ENCODE measurements at places on chromosomes 3 and 15.
A peak's percentile ranks its signal among the peaks of the same experiment; 100 is the strongest.

- no peak for DNase-seq
Observed at GRCh38 chr3:64895991-64896895, 208.4 kb upstream of the ADAMTS9 start.

DNA sequence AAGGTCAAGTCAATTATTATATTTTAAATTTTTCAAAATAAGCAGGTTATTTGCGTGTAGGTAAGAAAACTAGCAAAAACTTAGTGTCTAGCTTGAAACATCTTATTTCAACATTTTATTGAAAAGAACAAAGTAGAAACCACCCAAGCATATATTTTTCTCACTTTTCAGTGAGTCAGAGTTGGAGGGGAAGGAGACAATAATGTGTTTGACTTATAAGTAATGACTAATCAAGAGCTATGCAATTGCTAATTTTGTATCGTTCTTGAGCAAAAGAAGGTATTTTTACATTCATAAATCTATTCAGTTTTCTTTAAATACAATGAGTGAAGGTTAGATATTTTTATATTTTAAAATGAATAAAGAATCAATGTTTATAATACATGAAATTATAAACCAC lies 54.4 kb upstream of the P2RY1 start:
- DNase-seq: no peak

DNA sequence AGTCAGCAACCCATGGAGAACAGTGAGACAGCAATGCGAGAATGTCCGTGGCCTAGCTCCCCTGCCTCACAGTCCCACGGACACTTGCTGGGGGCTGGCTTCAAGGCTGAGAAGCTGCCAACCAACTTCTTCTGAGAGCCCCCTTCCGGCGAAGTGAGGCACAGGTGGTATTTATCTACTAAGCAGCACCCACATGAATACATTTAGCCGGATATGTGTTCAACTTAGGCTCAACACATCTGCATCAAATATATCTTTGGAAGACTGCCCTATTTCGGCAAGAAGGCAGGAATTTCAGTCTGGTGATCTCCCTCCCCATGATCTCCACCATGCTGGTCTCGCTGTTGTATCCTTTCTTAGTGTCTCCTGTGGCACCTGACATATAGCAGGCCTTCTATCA lies 340.9 kb upstream of the NR2E3 start:
- no peak for DNase-seq

GRCh38 chr3:58117561-58118181 lies 93.1 kb downstream of the DNASE1L3 start:
- no peak for DNase-seq

DNA sequence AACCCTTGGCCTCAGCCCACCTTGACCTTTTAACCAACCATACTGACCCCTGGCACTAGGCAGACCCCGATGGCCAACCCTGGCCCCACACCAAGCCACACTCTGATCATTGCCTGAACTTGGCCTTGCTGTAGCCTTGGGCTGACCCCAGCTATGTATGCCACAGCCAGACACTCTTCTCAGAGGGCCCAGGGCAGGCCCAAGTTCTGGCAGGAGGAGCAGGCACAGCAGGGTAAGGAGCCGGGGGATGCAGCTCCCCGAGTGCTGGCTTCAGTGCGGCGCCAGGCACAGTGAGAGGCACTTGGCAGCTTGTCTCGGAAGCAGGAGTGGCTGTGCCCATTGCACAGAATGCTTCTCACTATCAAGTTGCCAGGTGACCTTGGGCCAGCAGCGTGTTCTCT lies 22.3 kb downstream of the PRR20G start:
- no peak for DNase-seq

DNA sequence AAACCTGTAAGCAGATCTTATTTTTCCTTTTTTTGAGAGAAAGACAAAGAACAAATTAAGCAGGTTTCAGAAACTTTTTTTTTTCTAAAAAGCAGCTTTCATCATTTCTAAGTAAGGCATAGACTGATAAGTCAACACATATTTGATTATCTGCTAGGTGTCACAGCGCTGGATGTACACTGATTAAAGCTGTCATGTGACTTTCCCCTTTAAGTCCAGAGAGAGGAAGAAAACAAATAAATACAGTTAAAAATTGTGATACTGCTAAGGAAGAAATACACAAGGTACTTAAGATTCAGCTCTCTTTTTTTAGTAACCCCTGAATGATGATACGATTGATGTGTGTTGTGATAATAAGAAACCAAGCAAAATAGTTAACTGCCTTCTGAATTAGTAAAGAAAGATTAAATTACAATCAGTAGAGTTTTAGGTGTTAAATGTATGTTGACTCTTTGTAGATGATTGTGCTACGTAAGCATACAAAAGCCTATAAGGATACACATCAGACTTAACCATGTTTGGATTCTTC lies 2.8 kb downstream of the GLCE start:
- DNase-seq: no peak

- no peak for DNase-seq
Observed at GRCh38 chr3:78972617-78973301, 795.0 kb downstream of the ROBO1 start.

DNA sequence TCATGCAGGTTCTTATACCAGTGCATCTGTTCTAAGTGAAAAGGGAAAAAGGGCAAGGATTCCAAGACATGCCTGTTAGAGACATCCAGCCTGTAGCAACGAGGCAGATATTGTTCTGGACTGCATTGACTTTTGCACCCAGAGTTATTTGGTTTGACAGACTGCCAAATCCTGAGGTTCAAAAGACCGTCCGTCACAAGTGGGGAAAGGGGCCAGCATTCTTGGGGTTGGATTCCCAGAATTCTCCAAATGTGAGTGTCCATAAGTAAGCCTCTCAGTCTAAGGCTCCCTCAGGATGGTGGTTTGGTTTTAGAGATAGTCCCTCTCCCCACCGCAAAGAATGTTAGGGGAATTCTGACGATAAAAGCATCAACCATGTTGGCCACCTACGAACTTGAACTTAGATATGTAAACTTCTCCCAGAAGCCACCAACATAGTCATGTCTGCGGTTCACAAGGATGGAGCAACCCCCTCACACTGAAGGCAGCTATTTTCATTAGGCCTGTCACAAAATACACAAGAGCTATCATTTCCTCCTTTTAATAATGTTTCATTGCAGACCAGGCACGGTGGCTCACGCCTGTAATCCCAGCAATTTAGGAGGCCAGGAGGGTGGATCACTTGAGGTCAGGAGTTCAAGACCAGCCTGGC lies 13.6 kb upstream of the LACTB start:
- DNase-seq: no peak

DNA sequence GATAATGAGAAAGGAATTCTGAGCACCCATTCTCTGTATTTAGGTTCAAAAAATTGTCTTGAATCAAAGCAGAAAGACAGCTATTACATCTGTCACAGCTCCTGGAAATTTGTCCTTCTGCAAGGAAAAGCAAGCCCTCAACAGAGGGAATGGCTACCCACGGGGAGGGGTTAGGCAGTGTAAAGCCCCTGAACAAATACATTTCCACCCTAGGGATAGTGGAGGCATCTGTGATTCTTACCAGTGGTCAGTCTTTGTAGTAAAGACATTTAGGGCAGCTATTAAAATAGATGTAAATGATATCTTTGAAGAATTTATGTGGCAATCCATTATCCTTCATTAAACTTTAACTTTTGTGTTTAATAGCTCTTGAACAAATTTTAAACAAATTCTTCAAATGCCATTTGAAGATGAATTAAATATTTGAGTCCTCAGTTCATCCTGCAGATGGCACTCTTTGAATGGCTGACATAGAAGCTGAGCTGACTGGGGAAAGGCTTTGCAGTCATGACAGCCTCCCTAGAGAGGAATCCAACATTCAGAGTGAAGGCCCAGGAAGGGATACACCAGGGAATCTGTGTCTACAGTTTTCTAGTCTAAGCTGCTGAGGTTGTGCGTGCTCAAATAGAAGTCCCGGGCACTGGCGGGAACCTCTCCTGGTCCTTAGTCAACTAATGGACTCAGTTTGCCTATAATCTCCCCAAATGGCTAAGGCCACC lies 359.7 kb upstream of the ROPN1 start:
- DNase-seq: peak; percentile 76

GRCh38 chr3:112736805-112737566 lies 96.0 kb upstream of the CCDC80 start:
- no peak for DNase-seq

- no peak for DNase-seq
Observed at GRCh38 chr3:84573962-84574361, 384.8 kb upstream of the CADM2 start.

DNA sequence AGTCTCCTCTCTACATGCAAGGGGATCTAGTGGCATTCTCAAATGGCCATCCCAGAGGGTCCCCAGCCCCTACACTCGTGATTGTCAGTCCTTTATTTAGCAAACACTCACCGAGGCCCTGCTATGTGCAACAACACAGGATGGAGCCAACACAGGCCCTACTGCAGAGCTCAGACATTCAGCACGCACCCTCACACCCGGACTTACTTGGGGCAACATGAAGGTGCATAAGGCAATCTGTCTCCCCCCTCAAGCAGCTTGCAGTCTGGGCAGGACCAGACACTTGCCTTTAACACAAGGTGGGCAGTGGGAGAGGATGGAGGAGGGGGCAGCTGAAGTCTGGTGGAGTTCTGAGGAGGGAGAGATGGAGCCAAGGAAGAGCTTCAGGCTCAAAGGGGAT lies 258.4 kb downstream of the XXYLT1 start:
- no peak for DNase-seq

DNA sequence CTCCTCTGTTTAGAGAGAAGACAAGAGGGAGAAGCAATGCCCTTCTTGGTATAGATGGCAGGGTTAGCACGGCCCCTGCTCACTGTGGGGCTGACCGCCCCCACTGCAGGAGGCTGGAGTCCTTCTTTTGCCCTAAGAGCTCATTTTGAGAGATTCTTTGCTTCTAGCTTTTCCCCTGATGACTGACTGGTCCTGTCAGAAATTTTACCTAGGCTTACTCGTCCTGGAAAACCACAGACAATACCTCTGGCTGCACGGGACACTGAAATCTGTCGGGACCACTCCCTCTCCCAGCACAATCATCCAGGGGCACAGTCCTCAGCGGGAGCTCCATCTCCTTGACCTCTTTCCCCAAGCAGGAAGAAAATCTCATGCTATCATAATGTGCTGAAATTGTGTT lies 143.0 kb upstream of the RGMA start:
- DNase-seq: no peak

- DNase-seq: no peak
Observed at GRCh38 chr3:82473864-82474541, 712.6 kb upstream of the GBE1 start.

Data from head of caudate nucleus (tissue), 42 donors.